Fibroblast of the aortic adventitia (primary cell): ENCODE measurements at places on chromosomes 6 and 20. TPM values are rescaled to one million over a fixed set of nuclear protein-coding genes. Genes with fewer than 3 reads are reported as not detected.

DNA sequence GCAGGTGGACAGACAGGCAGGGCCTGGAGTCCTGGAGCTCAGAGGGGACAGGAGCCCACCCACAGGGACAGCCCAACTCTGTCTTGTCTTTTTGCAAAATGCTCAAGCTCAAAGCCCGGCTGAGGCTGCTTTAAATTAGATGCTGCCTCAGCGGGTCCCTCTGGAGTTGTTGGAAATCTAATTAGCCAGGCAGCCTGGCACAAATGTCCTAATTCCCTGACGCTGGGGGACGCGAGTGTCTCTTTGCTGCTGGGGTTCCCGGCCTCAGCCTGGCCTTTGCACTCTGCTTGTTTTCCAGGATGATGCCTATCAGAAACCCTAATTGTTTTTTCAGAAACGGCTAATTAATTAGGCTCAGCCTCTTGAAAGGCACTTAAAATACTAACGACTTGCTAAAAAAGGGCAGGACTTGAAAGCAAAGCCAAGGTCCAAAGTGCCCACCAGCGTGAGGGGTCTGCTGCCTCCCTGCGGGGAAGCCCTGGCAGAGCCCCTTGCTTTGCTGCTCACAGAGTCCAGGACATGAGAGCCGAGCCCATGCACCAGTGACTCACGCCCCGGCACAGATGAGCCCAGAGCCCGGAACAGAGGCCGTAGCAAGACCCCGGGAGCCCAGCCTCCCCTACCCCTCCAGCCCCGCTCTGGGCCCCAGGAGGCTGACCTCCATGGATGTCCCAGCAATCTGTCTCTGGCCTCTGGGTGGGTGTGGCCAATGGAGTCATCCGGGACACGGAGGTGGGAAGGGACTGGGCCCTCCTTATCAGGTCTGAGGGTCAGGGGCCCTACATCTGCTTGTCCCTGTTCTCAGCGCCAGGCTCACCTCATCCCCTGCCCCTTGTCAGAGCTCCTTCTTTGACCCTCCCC lies 46.0 kb upstream of the BHLHE23 start:
- DNase-seq, result no peak

DNA sequence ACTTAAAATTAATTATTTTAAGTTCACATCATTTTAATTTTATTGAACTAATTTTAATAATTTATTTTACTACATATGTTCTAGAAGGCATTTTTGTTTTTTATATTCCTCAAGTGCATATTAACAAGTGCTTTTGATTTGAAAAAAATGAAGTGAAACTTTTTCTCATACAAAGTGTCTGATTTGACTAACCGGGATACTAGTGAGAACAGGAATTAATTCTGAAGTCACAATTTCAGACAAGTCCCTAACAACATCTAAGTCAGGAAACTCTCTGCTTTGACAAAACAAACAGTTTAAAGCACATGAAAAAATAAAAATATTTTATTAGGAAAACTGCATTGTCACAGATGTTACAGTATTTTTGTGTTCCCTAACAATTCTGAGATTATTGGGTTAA lies 1166.3 kb upstream of the CITED2 start:
- DNase-seq, result no peak

- DNase-seq, result no peak
Measured at GRCh38 chr6:35080821-35081425, 60.2 kb downstream of the TCP11 start.

GRCh38 chr6:158026901-158027589 lies 45.4 kb downstream of the SYNJ2 start:
- DNase-seq, result no peak

GRCh38 chr6:42224222-42225028 lies 6.8 kb upstream of the MRPS10 start:
- peak; percentile 70 for DNase-seq

GRCh38 chr6:131063764-131064272 lies 773 bp upstream of the EPB41L2 start:
- DNase-seq, result no peak

DNA sequence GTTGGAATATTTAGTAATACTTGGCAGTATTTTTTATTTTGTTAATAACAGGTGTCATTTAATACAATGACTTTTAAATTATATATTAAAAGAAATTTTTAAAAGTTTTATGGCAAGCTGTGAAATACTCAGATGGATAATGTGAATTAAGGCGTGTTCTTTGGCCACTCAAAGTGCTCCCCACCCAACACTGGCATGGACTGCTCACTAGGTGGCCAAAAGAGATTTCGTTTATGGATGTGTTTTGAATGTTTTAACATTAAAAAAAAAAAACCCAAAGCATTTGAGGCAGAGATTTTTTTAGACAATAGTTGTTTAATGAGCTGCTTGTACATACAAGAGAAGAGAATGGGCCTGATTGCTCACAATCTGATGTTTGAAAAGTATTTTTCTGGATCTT lies 86.5 kb downstream of the QKI start:
- DNase-seq, result peak; percentile 34

DNA sequence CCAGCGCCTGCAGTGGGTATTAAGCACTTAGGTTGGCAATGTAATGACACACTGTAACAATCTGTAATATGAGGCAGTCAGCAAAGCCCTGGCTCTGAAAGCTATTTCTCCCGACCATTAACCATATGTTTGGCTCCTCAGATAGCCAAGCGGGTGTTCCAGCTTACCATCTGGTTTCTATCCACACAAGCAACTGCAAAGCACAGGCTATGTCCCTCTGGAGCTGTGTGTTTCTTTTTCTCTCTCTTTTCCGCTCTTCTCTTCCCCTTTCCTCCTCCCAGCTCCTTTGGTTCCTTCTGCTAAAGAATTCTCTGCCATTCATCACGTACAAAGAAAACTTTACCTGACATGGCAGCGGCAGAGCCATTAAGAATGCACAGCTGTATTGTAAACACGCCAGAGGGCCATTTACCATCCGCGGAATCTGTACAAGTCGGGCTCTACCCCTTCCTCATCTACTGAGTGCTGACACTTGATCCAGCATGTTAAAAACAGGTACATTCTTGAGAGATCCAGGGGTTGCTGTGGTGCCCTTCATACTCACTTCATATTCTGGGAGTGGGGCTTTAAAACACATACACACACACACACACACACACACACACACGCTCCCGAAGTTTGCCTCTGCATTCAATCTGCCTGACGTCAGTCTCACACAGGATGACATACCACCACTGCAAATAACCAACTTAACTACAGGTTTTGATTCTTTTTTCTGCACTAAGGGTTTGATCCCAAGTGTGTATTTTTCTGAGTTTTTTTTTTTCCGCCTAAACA lies 77.2 kb downstream of the BACH2 start:
- peak; percentile 96 for DNase-seq

- DNase-seq, result no peak
Measured at GRCh38 chr6:163668061-163668426, 253.5 kb downstream of the QKI start.

DNA sequence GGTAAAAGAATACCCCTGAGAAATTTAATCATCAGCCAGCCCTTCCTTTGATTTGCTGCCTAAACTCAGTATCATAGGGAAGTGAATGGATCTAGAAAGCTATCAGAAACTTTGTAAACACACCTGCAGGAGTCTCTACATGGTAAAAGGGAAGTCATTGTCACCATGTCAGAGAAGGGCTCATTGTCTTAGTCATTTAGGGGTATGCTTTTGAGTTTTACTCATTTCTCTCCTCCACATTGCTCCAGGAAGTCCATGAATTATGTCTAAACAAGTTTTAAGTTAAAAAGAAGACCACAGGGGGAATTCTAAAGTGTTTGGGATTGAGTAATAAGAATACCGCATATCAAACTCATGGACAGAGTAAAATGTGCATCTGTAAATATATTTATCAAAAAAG lies 2.5 kb downstream of the SLC17A1 start:
- no peak for DNase-seq

GRCh38 chr6:80480421-80481157 lies 374.1 kb downstream of the BCKDHB start:
- no peak for DNase-seq

DNA sequence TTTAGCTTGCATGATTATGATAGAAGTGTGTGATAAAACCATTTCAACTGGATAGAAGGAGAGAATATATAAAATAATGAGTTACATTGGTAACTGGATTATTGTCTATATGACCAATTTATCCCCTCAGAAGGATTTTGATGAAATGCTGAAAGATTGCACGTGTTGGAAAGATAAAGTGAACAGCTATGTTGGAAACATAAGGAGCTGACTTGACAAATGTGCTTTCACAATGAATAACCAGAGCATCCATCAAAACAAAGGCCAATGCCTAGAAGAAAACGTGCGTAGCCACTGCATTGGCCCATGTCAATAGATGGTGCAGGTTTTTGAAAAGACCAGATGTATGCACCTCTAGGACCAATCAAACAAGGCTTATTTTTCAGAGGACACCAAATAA lies 168.8 kb downstream of the TMEM200A start:
- DNase-seq, result no peak

Gene ADGRF5
- total RNA-seq, result under 0.01 and 15.9 TPM in 2 replicates

GRCh38 chr6:111068109-111068865 lies 19.0 kb upstream of the SLC16A10 start:
- no peak for DNase-seq

DNA sequence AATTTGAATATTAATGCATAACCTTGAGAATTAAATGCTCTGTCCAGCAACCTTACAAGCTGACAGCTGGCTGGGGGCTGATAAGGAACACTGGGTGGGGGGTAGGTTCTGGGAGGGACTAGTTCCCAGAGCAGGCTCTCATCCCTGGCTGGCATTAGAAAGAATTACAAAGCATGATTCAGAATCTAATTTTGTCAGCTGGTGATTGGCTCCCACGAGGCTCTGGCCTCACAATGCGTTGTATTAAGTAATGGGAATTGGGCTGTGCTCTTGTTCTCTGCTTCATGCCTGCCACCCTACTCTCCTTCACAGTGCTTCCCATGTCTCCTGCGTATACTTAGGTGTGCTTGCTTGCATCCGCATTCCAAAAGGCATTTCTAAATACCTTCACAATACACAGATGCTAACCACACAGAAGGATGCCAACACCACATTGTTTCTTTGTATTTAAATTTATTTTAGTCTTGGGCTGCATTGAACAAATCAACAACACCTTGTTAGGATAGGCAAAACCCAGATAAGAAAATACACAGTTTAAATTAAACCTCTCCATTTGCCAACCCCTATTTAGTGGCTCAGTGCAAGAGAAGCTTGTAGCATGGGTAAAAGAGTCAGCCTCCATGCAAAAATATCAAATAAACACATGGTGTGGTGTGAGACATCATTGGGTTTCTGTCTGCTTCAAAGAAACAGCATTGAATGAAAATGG lies 434.5 kb upstream of the JAG1 start:
- peak; percentile 65 for DNase-seq

Gene SMOC2
- 0.09 TPM in 1 of 2 replicates, not detected in the other for total RNA-seq

Gene THBS2
- 322 and 519 TPM in 2 replicates for total RNA-seq

- no peak for DNase-seq
Measured at GRCh38 chr20:58963060-58963584, 17.9 kb upstream of the NELFCD start.

Gene NEURL2
- total RNA-seq, result 6.8 and 7.0 TPM in 2 replicates

Gene HLA-DRB1
- total RNA-seq, result 0.09 and 0.90 TPM in 2 replicates

DNA sequence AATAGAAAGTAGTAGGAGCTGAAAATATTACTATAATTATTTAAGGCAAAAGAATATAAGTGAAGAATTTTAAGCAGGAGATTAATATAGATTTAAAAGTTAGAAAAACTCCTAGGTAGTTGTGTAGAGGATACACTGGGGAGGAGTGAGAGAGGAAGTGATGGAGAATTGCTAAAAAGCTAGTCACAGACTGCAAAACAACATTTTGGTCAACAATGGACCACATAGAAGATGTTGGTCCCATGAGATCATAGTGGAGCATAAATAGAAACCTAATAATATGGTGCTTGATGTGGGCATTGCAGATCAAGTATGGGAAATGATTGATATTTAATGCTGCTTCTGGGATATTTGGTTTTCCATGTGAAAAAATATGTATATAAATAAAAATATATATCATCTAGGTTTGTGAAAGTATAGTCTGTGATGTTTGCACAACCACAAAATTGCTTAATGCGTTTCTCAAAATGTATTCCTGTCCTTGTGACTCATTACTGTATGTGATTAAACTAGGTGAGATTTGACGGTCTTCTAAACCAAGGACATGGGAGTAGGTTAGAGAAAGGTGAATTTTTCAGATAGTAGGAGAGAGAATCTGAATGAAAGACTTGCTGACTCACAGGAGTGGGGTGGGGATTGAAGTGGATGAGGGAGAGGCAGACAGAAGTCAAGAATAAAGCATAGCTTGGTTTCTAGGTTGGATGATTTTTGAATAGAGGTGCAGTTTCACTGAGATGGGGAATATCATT lies 174.0 kb downstream of the BCKDHB start:
- no peak for DNase-seq

DNA sequence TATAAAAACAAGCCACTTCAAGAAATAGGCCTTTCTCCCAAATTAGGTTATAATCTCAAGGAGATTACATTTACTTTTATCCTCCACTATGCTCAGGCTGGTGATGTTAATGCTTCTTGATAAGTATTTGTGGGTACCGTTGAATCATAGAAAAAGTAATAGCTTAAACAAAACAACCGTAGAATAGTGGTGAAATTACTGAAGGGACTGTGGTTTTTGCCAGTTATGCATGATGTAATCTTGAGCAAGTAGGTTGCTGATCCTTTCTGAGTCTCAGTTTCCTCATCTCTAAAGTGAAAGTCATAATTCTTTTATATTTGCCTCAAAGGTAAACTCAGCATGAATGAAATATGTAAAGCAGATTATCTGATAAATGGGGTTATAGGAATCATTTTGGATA lies 187.3 kb upstream of the JAG1 start:
- DNase-seq, result peak; percentile 79

- DNase-seq, result no peak
Measured at GRCh38 chr6:113281014-113281413, 576.1 kb upstream of the MARCKS start.

DNA sequence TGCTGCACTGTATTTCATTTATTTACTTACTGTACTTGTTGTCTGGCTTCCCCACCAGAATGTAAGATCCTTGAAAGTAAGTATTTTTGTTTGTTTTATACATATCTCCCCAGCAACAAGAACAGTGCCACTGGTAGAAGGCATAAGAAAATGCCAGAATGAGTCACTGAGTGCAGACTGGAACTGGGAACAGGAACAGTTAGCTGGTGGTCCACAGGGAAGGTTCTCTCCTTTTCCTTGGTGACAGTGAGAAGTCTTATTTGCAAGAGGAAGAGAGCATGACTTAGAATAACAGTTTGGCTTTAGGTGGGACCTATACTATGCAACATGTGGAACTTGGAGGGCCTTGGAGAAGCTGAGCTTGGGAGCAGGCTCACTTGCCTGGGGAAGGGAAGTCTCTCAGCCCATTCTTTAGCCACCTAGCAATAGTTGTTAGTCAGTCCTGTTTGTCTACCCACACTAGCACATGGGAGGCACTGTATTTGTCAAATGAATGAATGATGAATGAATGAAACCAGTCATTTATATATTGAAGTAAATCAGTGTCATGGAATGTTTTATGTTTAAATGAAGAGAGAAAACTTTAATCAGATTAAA lies 203.5 kb downstream of the KCNQ5 start:
- peak; percentile 34 for DNase-seq

Gene ITPR3
- 13.4 and 91.2 TPM in 2 replicates for total RNA-seq
